Osteocyte (in vitro differentiated cells): ENCODE measurements at places on chromosomes 16 and 17.

GRCh38 chr16:17338244-17338643 is 132.5 kb downstream of the XYLT1 start:
- no peak for DNase-seq

DNA sequence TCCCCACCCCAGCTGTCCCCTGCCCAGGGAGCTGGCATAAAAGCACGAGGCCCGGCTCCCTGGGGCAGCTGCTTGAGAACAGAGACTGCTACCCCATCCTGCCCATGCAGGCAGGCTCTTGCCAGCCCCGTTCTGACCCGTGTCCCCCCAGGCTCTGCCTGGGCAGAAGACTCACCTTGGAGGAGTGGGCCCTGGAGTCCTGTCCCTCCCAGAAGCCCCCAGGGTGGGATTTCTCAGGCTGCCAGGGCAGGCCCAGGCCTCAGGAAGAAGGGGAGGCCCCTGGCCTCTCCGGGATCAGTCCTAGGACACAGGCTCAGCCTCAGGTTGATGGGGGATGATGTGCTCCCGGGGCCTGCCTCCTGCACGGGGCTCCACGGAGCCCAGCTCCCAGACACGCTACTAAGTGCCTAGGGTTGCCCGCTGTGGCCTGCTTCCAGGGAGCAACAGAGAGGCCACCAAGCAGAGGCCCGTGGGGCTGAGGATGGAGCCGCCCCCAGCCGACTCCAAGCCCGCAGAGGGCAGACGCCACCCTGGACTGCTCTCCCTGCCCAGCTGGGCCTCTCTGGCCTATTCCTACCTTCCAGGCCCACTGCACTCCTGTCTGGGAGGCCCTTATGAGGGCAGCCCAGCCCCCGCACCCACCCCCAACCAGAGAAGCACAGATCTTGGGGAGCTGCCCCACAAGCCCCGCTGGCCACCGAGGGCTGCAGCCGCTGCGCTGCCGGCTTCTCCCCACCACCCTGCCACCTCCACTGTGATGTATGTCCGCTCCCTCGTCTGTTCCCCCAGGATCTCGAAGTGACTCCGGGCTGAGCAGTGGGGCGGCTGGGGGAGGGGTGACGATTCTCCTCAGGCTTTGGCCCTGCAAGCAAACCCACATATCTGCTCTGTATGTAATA is 1.7 kb downstream of the NME3 start:
- DNase-seq = no peak

GRCh38 chr16:55849536-55849935 is 16.6 kb upstream of the CES1 start:
- no peak for DNase-seq

DNA sequence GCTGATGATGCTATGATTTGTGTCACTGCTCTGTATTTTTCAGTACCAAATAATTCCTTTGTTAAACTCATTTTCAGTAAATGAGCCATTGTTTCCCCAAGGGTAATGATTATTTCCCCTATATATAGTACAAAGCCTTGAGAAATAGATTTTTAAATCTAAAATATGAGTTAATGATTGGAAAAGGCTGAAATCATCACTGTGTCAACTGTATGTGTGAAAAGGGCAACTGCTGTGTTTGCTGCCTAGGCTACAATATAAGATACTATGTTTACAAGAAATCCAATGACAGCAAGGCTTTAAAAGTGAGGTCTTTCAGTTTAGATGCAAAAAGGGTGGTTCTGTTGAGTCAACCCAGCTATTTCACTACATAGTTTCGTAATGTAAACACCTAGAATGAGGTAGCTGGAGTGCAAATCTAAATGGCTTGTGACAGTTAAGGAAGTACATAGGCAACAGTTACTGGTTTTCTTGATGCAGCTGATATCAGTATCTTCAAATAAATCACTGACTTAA is 15.3 kb downstream of the NLK start:
- no peak for DNase-seq

DNA sequence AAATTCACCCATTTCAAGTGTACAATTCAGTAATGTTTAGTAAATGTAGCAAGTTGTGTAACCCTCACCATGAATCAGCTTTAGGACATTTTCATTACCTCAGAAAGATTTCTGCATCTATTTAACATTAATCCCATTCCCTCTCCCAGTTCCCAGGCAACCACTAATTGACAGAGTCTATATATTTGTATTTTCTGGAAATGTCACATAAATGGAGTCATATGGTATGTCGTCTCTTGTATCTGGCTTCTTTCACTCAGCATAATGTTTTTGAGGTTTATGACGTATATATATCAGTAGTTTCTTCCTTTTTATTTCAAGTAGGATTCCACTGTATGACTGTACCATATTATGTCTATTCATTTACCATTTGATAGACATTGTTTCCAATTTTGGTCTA is 199.8 kb downstream of the CYB561 start:
- DNase-seq = no peak

- DNase-seq = no peak
Observed at GRCh38 chr16:79903471-79903870, 302.9 kb upstream of the MAF start.

DNA sequence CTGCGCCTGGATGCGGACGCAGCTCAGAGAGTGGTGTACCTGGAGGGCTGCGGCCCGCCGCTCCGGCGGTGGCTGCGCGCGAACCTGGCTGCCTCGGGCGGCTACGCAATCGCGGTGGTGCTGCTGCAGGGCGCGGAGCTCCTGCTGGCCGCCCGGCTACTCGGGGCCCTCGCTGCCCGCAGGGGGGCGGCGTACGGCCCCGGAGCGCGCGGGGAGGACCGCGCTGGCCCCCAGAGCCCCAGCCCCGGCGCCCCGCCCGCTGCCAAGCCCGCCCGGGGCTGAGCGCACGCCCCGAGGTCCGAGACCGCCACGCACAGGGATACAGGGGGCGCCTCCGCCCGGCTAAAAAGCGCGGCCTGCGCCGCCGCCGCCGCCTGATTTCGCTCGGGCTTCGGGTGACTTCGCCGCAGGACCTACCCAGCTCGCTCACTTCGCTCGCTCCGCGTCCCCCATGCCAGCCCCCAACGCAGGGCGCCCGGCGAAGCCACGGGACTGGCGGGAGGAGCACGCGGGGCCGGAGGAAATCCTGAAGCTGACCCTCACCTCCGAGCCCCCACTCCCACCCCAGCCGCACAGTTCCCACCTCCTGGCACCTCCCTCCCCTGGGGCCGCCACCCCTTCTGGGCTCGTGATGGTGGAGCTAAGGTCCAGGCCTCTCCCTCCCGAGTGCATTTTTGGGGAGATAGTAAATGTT is 8.2 kb downstream of the PDE6G start:
- DNase-seq = no peak

DNA sequence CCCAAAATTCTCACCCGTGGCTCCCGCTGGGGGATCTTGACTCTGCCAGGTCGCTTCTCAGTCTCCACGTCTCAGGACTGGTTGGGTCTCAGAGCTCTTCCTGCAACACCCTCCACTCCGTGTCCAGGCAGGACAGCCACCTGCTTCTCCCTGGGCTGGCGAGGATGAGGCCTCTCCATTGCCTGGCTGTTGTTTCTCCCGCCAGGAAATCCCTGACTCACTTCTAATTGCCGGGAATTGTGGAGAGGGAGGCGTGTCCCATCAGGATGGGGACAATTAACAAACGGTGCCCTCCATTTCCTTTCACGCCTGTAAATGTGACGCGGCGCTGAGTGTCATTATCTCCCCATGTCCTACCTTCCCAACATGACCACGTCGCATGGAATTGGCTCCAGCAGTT is 204.5 kb downstream of the RBFOX3 start:
- no peak for DNase-seq

GRCh38 chr17:47776330-47777197 is 43.5 kb downstream of the TBX21 start:
- DNase-seq = peak; percentile 68

DNA sequence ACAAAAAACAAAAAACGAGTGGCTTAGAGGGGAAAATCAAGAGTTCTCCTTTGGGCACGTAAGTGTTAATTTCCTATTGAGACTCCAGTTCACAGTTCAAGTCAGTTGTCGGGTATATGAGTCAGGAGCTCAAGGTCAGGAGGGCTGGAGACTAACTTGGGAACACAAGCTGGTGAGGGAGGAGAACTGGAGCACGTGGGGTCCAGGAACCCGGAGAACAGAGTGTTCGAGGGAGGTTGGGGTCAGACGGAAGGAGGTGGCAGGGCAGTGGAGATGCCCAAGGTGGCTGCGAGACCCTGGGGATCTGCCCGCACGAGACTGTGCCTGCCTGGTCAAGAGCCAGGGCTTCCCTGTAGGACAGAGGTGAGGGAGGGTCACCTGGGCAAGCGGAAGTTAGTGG is 12.0 kb downstream of the ALDH3A1 start:
- DNase-seq = no peak

GRCh38 chr16:71883168-71883848 is 674 bp downstream of the ZNF821 start:
- peak; percentile 88 for DNase-seq
